ENCODE measurements at places on chromosomes 3 and 15.

DNA sequence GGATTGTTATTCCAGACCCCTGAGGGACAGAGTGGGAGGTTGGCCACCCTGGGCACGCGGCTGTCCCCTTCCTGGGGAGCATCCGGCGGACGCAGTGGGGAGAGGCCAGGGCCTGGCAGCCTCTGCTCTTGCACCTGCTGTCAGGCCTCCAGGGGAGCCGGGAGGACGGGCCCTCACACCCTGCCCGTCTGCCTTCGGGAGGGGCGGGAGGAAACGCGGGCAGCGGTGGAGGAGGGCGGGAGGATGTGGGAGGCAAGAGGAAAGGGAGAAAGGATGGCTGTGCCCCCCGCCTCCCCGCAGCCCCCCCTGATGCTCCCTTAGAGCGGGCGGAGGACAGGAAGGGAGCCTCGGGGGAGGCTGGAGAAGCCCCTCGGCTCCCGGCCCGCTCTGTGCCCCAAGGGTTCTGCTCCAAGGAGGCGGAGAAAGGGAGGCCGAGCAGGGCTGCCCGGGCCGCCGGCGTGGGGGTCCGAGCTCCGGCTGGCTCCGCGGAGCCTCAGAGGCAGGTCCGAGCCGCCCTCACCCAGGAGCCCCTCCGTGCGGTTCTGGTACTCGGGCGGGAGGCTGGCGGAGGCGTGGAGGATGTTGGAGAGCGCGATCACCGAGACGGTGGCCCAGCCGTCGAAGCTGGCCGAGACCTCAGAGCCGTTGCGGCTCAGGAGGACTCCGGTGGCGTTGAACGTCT is 40.9 kb downstream of the MUC20 start:
- no peak for DNase-seq

- no peak for DNase-seq
Measured at GRCh38 chr3:180860180-180860858, 52.2 kb upstream of the FXR1 start.

- no peak for DNase-seq
Measured at GRCh38 chr3:112197131-112197530, 64.1 kb upstream of the GCSAM start.

GRCh38 chr3:25856902-25857518 is 67.1 kb downstream of the OXSM start:
- no peak for DNase-seq

DNA sequence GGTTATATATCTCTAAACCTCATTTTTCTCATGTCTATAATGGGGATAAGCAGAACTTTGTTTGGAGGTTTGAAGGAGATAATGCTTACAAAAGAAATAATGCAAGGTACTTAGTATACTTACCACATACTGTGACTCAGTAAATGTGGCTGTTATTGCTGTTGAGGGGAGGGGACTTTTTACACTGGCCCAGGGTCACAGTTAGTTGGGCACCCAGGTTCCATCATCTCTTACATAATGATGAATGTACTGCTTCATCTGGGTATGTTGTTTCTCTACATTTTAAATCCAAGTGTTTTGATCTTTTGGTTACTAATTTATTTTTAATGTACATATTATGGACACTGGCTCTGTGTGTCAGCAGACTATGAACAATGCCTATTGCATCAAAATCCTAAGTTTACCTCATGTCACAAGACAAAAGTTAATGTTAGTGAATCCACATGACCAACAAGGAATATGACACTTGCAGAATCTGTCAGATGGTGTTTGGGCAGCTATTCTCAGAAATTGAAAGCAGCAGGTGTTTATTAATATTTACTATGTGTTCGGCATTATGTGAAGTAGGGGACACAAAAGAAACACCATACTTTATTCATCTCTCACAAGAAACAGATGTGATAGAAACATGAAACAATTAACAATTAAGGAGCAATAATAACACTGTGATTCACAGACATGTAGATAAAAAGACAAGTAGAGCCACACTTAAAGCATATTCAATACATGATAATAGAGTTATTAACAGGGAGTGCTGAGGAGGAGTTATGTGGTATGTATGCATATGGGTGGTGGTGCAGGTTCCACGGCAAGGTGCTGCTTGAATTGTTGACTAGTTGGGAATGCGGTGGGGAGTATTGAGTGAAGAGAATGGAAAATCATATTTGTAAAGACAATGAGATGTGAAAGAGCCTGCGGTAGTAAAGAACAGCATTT is 109.7 kb downstream of the GALK2 start:
- no peak for DNase-seq

DNA sequence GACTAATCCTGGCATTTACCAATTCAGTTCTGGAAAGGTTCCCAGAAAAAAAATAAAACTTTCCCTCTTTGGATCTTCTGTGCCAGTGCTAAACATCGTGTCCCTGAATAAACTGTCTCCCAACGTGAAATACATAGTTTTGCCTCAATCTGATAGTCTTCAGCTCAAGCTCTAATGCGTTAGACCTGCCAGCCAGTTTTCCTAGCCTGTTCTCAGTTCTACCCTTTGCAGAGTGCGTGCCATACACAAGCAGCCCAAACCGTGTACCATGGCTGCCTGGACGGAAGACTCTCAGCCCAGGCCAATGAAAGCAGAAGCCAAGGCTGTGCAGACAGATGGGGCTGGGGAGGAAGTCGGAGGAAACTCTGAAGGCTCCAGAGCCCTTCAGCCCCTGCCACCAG is 11.4 kb upstream of the OCA2 start:
- DNase-seq: no peak

GRCh38 chr3:179450261-179450701 is 989 bp downstream of the GNB4 start:
- DNase-seq: no peak

DNA sequence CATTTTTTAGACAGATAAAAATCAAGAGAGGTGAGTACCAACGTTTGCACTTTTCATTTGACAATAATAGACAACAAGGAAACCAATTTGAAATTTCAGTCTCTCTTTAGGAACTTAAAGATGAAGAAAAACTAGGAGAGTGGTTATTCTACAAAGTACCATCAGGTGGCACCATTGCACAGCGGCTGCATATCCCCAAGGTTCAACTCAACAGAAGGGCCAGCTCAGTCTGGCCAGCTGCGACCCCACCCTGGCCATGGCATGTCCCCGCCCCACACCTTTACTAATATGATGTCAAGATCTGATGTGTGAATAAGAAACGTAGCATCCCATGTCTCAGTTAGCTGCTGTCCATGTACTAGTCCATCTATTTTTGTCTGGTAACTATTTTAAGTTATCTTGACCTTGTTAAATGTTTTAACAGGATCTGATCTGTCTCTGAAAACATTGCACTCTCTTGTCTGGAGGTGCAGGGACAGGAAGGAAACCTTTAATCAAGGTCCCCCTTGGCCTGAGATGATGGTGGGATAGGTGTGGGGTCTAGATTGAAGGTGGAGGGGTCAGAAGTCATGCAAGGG is 35.5 kb upstream of the CGNL1 start:
- peak; percentile 29 for DNase-seq

GRCh38 chr3:192841428-192841827 is 76.2 kb downstream of the MB21D2 start:
- DNase-seq: no peak

GRCh38 chr15:62419192-62419591 is 254.1 kb upstream of the C2CD4B start:
- no peak for DNase-seq

DNA sequence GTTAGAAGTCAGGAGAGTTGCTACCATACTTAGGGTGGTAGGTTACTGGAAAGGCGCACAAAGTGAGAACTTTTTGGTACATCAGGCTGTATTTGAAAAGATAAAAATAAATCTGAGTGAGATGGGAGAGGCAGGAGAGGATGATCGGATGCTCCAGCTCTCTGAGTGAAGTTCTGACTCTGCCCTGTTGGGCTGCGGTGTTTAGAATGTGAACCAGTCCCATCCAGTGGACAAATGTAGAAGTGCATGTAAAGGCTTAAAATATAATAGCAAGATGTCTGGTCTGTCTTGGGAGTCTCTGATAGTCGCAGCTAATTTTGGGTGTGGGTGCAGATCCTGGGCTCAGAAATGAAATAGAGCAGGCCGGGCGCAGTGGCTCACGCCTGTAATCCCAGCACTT is 30.4 kb downstream of the ACKR2 start:
- DNase-seq: peak; percentile 7

DNA sequence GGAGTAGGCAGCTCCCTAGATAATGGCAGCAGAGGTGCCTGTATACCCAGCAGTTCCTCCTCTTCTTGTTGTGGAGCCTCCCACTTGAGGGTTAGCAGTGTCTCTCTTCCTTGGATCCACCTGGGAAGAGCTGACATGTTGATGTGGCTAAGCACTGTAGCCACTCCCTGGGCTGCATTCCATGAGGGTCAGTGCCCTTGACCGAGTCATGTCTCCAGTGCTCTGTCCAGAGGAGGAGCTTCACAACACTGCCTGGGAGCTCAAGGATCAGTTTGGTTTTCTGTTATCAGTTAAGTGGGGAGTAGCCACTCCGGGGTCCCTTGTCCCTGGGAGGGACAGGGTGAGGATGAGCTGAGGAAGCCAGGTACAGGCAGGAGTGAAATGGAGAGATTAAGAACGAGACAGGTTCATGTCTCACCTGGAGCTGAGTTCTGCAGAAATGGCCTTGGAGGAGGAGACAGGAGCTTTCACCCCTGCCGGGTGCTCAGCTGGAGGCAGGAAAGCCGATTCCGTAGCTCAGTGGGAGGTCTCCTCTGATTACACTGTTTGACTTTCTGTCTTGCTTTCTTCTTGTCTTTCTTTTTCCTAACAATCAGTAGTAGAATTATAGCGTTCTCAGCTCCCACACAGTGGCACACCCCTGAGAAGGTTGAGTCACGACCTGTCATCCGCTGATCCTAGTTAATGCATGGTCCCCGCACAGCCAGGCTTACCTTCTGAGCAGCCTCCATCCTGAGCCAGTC is 57.9 kb upstream of the SEC22A start:
- DNase-seq: no peak

DNA sequence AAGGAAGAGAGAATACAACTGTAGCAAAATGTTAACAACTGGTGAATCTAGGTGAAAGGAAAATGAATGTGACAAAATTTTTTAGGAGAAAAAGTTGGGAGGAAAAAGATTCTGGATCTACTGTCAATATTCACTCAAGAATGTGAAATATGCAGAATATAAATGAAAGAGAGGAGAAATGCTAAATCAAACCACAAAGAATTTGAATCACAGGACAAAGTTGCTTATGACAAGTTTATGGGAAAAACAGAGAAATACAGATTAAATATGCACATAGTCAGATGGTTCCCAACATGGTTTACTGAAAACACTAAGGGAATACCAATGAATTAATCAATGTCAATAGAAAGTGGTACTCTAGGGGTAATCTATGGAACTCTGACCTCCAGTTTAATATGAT is 27.6 kb downstream of the C3orf33 start:
- DNase-seq: no peak

GRCh38 chr15:91908391-91908790 is 54.9 kb downstream of the SLCO3A1 start:
- no peak for DNase-seq

- no peak for DNase-seq
Measured at GRCh38 chr3:196414469-196414868, 17.8 kb downstream of the UBXN7 start.

DNA sequence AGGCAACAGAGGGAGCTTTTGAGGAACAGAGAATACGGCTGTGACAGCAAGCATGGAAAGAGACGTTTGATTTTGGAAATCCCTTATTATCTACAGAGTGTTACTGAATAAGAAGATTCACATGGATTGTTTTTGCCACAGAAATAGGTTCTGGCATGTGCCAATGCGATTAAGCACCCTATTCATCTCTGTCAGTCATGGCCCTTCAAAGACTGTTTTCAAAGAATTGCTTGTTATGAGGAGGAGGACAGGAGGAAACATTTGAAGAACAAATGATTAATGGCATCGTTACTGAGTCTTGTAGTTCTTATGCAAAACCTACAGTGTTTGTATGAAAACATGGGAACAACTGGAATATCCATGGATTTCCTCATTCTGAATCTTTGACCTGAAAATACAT is 86.2 kb downstream of the EPHA6 start:
- no peak for DNase-seq

DNA sequence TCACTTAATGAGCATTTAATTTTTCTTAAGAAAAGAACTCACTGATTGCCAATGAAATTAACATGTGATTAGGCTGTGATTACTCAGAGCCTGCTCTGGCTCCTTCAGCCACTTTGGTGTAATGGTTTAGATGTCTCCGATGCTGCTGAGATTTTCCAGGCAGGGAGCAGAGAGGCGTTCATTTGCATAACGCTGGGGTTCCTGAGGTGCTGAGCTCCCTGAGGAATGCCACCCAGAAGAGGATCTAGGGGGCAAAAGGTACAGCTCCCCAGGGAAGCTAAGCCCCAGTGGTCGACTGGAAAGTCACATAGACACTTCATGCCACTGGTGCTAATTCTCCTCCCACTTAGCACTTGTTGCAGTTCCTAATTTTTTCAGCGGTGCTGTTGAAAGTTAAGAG is 119.5 kb downstream of the USP13 start:
- DNase-seq: no peak

DNA sequence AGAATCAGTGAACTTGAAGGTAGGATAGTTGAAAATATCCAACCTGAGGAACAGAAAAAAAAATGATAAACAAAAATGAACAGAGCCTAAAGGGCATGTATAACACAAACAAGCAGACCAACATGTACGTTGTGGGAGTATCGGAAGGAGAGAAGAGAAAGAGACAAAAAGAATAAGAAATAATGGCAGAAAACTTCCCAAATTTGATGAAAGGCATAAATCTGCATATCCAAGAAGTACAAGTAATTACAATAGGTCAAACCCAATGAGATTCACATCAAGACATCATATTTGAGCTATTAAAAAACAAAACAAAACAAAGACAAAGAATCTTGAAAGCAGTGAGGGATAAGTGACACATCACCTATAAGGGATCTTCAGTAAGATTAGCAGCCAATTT is 38.1 kb upstream of the ATP13A5 start:
- DNase-seq: no peak

DNA sequence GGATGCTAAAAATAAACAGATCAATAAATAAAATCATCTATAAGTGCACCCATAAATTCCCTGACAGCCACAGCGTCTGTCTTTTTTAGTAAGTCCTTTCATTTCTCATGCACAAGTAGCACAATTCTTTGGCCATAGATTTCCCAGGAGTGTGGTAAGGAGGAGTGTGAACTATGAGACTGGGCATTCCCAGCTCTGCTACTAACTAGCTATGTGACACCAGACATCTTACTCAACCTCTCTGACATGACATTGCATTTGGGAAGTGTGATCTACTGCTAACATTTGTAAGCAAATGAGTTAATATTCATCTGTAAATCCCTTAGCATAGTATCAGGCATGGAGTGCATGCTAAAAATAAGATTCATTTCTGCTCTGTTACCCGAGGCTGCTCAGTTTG is 301.7 kb downstream of the NTRK3 start:
- DNase-seq: no peak

DNA sequence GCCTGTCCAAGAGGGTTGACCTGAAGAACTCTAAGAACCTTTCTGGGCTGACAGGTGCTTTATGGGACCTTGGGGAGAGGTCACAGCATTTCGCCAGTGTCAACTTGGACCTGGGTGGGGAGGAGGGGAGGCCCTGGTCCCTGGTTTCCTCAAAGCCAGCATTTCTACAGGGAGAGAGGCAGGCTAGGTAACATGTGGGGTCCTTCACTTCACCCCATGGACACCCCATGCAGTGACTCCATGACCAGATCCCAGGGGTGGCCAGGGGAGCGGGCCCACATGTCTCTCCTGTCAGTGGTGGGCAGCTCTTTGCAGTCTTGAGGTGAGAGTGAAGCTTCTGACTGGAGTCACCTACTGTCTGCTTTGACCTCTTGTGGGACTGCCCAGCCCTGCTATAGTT is 35.8 kb downstream of the GOLGA6L10 start:
- DNase-seq: no peak
